B cell (primary cell): ENCODE measurements at places on chromosomes 11 and 22.

GRCh38 chr11:108805030-108805429 is 140.2 kb downstream of the DDX10 start:
- DNase-seq = no peak

DNA sequence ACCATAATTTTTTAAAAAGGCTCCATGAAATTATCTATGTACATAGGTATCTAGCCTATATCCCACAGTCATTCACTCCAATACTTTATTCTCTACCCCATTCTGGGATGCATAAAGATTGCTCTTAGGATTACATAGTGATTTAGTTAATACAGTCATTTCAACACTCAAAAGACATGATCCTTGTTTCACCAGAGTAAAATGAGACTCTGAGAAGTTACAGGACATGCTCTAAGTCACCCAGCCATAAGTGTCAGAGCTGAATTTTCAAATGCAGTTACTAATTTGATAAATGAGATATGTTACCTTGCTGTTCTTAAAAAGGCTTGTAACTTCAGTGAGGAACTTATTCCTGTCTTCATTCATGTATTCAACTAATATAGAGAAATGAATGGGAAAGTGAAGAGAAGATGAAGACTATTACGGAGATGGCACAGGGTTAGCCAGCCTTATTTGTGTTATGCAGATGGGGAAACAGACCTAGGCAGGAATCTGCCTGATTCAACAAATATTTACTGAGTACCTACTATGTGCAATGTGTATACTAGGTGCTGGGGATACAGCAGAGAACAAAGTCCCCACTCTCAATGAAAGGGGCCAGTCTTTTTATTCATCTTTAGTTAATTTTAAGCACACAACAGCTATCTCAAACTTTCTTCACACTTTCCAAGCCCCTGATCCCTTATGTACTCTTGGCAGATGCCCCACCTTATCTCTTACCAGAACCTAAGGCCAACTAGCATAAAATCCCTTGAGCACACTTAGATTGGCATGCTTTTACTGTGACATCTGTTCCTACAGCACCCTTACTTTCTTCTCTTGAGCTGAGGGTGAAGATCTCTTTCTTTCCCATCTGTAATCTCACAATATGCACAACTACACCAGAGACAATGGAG is 21.6 kb downstream of the MAPK1 start:
- no peak for DNase-seq

DNA sequence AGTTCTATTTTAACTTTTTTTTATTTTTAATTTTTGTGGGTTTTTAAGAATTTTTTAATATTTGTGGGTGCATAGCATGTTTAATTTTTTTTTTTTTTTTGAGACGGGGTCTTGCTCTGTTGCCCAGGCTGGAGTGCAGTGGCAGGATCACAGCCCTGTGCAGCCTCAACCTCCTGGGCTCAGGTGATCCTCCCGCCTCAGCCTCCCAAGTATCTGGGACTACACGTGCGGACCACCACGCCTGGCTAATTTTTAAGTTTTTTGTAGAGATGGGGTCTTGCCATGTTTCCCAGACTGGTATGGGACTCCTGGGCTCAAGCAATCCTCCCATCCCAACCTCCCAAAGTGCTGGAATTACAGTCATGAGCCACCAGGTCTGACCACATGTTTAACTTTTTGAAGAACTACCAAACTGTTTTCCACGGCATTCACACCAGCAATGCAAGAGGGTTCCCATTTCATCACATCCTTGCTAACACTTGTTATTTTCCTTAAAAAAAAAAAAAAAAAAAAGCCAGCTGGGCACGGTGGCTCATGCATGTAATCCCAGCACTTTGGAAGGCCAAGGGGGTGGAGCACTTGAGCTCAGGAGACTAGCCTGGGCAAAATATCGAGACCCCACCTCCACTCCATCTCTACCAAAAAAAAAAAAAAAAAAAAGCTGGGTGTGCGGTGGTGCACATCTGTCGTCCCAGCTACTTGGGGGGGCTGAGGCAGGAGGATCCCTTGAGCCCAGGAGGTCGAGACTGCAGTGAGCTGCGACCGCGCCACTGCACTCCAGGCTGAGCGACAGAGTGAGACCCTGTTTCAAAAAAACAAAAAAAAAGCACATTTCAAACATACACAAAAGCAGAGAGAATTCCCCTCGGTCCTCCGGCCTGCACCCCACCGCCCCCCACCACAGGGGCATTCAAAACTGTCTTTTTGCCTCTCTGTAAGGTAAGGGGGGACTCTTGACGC is 16.7 kb upstream of the TXNRD2 start:
- DNase-seq = no peak

DNA sequence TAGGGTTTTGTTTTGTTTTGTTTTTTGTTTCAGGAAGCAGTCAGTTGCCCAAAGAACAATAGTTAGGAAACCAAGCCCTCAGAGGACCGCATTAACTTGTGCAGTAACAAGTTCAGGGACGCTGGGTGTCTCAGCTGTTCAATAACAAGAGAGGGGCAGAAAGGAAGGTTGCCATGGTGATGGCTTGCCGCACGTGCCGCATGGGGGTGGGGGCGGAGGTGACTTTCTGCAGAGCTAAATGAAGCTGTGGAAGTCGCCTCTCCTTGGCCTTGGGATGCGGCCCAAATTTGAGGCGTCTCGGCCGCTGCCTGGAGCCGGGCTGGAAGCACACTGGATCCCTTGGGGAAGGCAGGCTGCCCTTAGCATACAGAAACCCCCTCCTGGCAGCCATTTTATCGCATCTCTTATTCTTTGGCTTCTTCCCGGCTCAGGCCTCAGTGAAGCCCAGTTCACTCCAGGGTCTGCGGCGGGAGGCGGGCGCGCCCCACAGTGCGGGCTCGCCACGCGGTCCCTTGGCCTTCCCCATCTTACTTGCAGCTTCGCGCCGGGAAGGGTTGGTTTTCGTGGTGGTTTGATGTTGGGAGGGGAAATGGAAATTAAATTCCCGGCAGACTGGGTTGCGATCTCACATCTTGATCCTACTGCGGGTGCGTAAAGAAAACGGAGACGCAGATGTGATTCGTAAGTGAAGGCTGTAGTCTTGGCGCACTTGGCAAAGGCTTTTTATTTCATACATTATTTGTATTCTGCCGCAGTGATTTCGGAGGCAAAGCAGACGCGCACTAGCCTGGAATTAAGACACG is 94.3 kb downstream of the SLC17A6 start:
- no peak for DNase-seq

- DNase-seq = no peak
These were observed 51.0 kb upstream of the BARX2 start for GRCh38 chr11:129324533-129325175.

GRCh38 chr11:63765688-63766241 is 2.8 kb downstream of the ZFTA start:
- no peak for DNase-seq

GRCh38 chr11:115330684-115331482 is 173.3 kb downstream of the CADM1 start:
- no peak for DNase-seq

GRCh38 chr11:132942611-132943356 is 589.5 kb downstream of the OPCML start:
- DNase-seq = no peak

- no peak for DNase-seq
These were observed 36.0 kb upstream of the YPEL1 start for GRCh38 chr22:21771631-21771976.

DNA sequence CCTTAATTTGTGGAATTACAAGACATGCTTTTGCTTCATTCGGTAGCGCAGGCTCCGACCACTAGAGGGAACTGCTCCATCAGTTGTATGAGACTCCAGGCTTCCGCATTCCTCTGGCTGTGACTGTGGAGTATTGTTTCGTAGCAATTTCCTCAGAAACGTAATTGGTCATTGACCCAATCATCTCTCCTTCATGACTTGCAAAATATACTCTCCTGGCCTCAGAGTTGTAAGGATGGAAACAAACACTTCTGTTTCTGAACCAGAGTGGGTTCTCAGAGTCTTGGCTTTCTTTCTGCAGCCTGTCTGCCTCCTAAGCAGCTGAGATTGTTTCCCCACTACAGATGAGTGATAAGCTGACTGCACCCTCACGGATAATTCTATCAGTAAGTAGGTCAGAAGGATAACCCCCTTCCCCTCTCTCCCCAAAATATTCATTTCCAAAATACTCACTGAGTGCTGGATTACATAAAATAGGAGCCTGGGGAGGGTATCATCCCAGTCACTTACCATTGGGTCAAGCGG is 146.8 kb upstream of the ZC3H12C start:
- peak; percentile 79 for DNase-seq

- no peak for DNase-seq
These were observed 23.8 kb downstream of the SYTL2 start for GRCh38 chr11:85787168-85787567.

- no peak for DNase-seq
These were observed 39.5 kb upstream of the ADA2 start for GRCh38 chr22:17258788-17259148.

- DNase-seq = no peak
These were observed 45.5 kb downstream of the KCNJ1 start for GRCh38 chr11:128821556-128821955.

DNA sequence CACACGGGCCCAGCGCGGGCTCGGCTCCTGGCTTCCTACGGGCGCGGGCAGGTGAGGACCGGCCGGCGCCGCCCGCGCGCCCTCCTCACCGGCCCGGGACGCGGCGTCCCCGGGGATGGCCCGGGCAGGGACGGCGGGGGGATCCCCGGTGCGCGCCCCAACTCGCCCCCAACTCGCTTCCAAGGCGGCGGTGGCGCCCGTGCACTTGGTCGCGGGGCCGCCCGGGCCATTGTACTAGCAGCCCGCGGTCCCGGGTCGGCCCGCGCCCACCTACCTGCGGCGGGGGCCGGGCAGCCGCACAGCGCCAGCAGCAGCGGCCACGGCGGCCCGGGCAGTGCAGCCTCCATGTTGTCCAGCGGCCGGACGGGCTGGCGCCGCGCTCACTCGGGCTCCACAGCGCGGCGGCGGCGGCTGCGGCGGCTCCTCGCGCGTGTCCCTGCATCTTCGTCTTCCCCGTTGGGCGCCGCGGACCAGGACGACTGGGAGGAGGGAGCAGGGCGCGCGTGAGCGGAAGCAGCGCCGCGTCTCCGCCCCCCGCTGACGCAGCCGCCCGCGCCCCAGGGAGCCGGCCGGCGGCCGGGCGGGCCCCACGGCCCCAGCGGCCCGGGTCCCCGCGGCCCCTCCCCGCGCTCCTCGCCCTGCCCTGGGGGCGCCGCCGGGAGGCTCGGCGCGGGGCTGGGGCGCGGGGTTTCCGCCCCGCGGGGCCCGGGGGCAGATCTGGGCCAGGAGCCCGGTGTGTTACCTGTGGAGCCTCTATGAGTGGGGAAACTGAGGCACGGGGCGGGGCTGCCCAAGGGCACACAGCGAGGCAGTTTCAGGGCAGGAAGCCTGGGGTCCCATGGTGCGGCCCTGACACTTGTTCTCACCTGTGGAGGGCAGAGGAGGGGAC is 159.3 kb upstream of the GRK3 start:
- DNase-seq = peak; percentile 78

GRCh38 chr11:27112946-27113345 is 72.3 kb downstream of the BBOX1 start:
- DNase-seq = no peak

- peak; percentile 81 for DNase-seq
These were observed 1.8 kb downstream of the FLI1 start for GRCh38 chr11:128695539-128696221.

DNA sequence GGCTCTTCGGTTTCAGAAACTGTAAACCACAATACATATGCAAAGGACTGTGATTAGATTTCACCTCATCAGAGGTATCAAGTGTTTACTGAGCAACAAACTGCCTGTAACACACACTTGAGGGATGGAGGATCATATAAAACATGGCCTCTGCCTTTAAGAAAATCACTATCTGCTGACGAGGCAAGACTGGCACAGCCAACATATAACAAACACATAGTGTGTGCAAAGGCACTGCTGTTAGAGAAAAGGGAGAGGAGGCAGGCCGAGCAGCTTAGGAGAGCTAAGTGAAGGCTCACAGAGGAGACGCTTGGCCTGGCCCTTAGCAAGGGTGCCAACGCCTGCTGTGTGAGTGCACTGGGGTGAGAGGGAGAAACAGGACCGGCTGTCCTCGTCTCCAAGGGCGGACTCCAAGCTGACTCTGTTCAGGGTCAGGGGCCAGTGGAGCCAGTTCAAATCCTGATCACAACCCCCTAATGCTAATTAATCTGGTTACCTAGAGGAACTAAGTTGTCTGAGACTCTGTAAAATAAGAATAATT is 48.2 kb downstream of the LRFN4 start:
- DNase-seq = no peak

DNA sequence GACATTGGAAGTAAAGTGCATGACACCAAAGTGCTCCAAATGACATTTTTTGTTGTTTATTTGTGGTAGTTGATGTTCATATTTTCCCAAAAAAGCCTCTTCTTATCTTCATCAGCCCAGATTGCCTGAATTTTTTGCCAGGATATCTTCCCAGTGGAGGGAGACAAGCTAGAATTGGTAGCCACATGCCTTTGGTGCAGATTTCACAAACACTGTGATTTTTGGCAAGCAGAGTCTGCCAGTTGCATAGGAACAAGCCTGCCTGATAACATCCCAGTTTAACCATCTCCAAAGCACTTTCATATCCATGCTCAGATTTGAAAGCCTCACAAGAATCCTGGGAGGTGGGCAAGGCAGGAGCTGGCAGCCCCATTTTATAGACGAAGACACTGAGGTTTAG is 102.3 kb upstream of the SYT13 start:
- no peak for DNase-seq

GRCh38 chr22:42222140-42222539 is 48.3 kb downstream of the TCF20 start:
- no peak for DNase-seq

DNA sequence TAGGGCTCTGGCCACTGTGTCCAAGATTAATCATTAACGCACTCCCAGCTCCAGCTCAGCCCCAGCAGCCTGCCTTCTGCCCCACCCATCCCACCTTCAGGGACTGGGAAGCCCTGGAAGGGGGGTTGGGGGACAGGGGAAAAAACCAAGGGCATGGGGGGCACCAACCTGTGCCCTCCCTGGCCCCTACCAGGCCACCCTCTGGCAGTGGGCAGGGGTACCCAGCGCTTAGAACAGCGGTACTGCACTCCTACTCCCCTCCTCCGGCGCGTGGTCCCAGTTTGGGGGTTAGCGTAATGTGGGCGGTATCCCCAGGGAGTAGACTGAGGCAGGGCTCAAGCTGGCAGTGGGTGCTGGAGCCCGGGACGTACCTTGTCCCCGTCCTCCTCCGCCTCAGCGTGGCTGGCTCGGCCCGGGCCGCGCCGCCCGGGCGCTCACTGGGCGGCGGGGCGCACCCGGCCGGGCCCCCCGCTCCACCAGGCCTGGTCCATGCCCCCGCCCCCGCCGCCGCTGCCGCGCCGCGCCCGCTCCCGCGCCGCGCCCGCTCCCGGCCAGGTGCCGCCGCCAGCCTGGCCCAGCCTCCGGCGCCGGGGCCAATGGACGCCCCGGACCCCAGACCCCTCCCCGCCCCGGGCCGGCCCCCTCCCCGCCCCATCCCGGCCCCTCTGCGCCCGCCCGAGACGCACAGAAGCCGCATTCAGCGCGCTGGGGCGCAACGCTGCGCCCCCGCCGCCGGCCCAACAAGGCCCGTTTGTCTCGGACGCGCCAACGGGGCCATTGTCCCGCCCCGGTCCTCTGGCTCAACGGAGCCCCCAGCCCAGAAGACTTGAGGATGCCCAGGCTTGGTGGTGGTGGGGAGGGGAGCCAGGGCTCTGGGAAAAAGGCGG is at the start of gene GAL3ST1:
GAL3ST1 (minus strand) TSS at position 571 of the 887 bp plus-strand sequence. CDS start 17,273 bp downstream, outside the sequence.
- DNase-seq = no peak
